ENCODE measurements at places on chromosomes 11 and 22. TPM values are rescaled to one million over a fixed set of nuclear protein-coding genes. Genes with fewer than 3 reads are reported as not detected.

GRCh38 chr11:35983981-35984380, 40.1 kb downstream of the LDLRAD3 start:
- DNase-seq: no peak
- H3K4me3 ChIP-seq: no peak overlapping the region
- no peaks in the 10 kb centered on the region for H3K36me3 ChIP-seq
- no peak overlapping the region for H3K27ac ChIP-seq
- peaks cover 4% of the 10 kb centered on the region for H3K4me1 ChIP-seq

- no peak for DNase-seq
- H3K27ac ChIP-seq: no peak overlapping the region
- no peak overlapping the region for H3K4me3 ChIP-seq
- peaks cover 22% of the 10 kb centered on the region for H3K27me3 ChIP-seq
These were observed 43.2 kb upstream of the VPREB1 start for GRCh38 chr22:22201185-22201929.

- no peak overlapping the region for H3K27ac ChIP-seq
- peak; percentile 77 for DNase-seq
- peaks cover 28% of the 10 kb centered on the region for H3K27me3 ChIP-seq
- H3K4me1 ChIP-seq: peaks cover 4% of the 10 kb centered on the region
- H3K4me3 ChIP-seq: no peak overlapping the region
These were observed 787 bp downstream of the LRRC10B start for GRCh38 chr11:61509043-61510029.

- H3K27ac ChIP-seq: no peak overlapping the region
- no peaks in the 10 kb centered on the region for H3K36me3 ChIP-seq
- no peaks in the 10 kb centered on the region for H3K4me1 ChIP-seq
- no peak for DNase-seq
- H3K27me3 ChIP-seq: no peaks in the 10 kb centered on the region
These were observed 10.2 kb downstream of the RAPSN start for GRCh38 chr11:47438721-47439120.

- peak overlapping the region; percentile 47 for H3K27ac ChIP-seq
- peaks cover 17% of the 10 kb centered on the region for H3K27me3 ChIP-seq
- peak overlapping the region; percentile 40 for H3K4me3 ChIP-seq
- H3K36me3 ChIP-seq: no peaks in the 10 kb centered on the region
- peaks cover 41% of the 10 kb centered on the region for H3K4me1 ChIP-seq
These were observed 3.5 kb upstream of the KRTAP5-6 start for GRCh38 chr11:1693327-1694063.

GRCh38 chr11:8229299-8230177, 34.1 kb downstream of the LMO1 start:
- H3K27me3 ChIP-seq: peaks cover 13% of the 10 kb centered on the region
- H3K4me3 ChIP-seq: no peak overlapping the region
- DNase-seq: no peak
- no peak overlapping the region for H3K27ac ChIP-seq
- H3K4me1 ChIP-seq: no peaks in the 10 kb centered on the region

DNA sequence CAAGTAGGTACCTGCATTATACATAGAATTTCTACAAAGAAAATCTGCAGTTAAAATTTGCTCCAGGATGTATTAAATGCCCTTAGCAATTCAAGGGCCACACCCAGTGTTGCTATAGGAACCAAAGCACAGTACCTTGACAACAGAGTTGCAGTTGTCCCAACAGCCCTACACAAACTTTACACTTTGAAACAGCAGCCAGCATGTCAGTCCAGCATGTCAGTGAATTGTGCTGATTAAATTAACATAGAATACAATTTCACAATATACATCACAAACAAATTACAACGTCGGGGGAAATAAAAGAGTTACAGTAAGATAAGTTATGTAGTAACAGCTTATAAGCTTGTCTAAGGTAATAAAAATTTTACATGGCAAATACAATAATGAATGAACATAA, 389.2 kb downstream of the SOX6 start:
- H3K27ac ChIP-seq: no peak overlapping the region
- no peak overlapping the region for H3K4me3 ChIP-seq
- H3K27me3 ChIP-seq: no peaks in the 10 kb centered on the region
- no peaks in the 10 kb centered on the region for H3K36me3 ChIP-seq
- H3K4me1 ChIP-seq: no peaks in the 10 kb centered on the region
- no peak for DNase-seq

GRCh38 chr11:67517784-67518552, 5.3 kb downstream of the CABP2 start:
- no peak overlapping the region for H3K4me3 ChIP-seq
- no peaks in the 10 kb centered on the region for H3K4me1 ChIP-seq
- DNase-seq: no peak
- no peaks in the 10 kb centered on the region for H3K36me3 ChIP-seq
- H3K27me3 ChIP-seq: peaks cover 5% of the 10 kb centered on the region

- no peak for DNase-seq
- no peak overlapping the region for H3K27ac ChIP-seq
- no peaks in the 10 kb centered on the region for H3K27me3 ChIP-seq
- H3K4me3 ChIP-seq: no peak overlapping the region
- no peaks in the 10 kb centered on the region for H3K36me3 ChIP-seq
- peaks cover 54% of the 10 kb centered on the region for H3K4me1 ChIP-seq
These were observed 17.9 kb downstream of the OSBPL5 start for GRCh38 chr11:3147257-3147619.

The LRRC74B gene
- total RNA-seq: not detected

The SCGB1A1 gene
- not detected for total RNA-seq

The PDGFD gene
- 1.7 TPM for total RNA-seq

The CTR9 gene
- total RNA-seq: 45.7 TPM
